ENCODE measurements at places on chromosomes 1 and 21.

DNA sequence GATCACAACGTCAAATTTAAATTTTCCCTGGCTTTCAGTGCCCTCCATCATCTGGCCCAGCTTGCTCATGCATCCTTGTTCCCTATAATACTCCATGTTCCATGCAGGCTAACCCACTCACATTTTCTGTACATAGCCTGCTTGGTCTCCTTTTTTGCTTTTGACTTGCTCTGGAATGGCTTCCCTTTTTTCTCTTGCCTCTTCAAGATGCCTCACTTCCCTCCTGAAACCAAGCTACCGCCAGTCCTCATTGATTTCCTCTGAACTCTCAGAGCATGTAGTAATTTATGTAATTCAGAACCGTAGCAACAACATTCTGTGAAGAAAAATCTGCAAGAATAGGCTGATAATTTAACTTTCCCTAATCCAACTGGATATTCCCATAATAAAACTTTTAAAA is 10.3 kb downstream of the CAP1 start:
- no peak for DNase-seq

DNA sequence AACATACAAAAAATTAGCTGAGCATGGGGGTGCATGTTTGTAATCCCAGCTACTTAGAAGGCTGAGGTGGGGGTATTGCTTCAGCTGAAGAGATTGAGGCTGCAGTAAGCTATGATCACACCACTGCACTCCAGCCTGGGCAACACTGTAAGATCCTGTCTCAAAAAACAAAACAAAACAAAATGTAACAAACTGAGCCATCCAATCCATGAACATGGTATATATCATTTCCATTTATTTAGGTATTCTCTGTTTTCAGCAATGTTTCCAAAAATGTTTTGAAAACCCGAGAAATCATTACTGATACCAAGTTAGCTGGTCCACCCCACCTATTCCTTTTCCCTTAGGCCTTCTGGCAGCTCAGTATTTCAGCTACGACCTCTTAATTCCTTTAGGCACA is 18.4 kb downstream of the ATPAF1 start:
- DNase-seq, result no peak

DNA sequence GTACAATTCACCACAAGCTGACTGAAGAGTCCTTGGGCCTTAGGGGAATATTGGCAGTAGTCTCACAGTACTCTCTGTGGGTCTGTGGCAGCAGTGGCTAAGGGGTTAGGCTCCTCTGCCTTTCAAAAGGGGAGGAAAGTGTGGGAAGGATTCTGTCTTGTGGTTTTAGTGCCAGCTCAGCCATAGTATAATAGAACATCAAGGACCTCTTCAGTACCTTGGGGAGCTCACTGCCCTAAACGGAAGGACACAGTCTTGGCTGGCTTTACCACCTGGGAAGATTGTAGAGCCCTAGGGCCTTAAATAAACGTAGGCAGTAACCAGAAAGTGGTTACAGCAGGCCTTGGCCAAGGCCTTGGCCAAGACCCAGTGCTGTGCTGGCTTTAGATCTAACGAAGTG is 265.7 kb downstream of the COL11A1 start:
- DNase-seq, result no peak

DNA sequence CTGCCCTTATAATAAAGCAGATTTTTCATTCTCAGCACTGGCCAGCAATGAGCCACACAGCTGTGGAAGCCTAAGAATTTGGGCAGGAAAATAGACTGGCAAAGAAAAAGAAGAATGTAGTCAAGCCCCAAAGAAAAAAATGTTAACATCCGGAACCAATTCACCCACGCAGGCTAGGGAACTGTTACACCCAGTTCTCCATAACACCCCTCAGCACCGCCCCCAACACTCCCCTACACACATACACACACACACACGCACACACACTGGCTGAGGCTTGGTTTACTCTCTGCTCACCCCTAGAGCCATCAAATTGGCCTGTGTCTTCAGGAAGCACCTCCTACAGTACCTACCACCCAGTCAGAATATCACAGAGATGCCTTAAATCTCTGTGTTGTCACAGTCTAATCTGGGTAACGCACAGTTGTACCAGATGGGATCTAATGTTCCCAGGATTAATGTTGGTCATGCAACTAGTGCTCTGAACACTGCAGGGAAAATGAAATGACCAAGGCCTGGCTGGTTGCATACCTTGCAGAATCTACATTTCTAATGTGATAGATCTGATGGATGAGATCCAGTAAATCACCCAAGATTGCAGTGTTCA is 14.5 kb downstream of the TBX15 start:
- no peak for DNase-seq

DNA sequence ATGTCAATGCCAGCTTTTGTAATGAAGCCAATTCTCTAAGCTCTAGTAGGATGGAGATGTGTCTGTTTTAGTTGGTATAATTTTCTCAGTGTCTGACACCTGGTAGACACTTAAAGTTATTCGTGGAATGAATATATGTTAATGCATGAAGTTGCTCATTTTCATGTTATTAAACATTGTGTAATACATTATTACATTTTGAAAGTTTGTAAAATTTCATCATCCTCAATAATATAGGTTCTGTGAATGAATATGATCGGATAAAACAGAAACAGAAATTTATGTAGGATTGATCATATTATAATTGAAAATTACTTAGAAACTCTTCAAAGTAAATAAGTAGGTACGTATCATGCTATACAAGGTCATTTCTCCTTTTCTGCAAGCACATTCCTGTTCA is 625.3 kb downstream of the PLA2G4A start:
- no peak for DNase-seq

DNA sequence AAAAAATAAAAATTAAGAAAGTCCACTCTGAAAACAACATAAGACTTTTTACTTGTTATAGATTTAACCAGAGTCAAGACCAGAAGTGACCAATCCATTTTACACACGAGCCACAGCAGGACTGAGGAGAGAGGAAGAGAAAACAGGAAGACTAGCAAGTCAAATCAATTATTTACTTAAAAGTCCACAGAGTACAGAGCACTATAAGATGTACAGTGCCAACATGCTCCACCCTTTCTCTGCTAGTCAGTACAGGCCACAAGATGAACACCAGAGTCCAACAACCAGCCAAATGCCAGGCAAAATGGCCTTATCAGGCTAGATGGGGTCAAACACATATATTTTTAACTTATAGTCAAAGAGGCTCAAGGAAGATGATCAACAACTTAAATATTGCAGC is 19.5 kb downstream of the LUZP1 start:
- DNase-seq, result no peak

DNA sequence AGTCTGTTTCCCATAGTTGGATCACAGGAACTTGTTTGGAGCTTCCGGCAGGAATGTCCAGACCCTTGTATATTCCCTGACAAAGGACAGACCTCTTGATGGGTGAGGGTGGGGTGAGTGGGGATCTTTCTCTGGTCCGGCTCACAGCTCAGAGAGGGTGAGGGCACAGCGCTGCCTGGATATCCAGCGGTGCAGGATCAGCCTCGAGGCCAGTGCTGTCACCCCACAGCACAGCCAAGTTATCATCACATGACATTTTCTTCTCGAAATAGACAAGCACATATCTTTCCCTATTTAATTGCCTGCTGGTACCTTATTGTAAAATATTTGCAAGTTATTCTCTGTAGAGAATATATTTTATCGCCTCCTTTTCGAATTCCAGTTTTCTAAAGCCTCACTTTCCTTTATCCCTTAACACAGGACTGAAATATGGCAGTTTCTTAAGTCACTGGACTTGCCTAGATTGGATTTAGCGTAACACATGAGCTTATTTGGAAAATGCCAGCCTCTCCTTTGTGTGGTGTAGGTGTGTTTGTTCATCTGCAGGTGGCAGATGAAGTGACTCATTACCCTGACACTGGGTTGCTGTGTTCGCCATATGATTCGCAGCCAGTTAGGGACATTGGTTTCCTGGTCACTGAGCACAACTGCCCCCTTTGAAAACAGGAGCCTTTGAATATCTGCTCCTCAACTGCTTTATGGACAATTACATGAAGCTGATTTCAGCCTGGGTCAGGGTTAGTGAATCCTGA is 21.4 kb downstream of the CLIC6 start:
- DNase-seq, result no peak

DNA sequence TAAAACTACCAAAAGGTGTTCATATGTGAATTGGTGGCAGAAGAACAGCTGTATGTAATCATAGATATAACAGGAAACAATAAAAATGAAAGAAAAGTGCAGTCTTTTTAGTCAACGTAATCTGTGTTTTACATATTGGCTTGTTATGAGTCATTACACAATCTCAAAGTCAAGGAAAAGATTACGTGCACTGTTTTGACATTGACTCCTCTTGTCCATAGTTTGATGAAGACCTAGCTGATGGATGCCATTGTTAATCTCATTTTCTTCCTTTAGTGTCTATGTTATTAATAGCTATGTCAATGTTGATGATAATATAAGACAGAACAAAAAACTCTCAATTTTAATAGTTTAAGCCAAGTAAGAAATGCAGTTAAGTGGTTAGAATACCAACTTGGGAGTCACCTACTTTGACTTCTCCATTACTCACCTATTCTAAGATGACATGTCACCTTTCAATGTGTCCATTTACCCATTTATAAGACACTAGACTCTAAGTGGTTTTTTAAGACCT is 84.5 kb upstream of the SAMSN1 start:
- no peak for DNase-seq

DNA sequence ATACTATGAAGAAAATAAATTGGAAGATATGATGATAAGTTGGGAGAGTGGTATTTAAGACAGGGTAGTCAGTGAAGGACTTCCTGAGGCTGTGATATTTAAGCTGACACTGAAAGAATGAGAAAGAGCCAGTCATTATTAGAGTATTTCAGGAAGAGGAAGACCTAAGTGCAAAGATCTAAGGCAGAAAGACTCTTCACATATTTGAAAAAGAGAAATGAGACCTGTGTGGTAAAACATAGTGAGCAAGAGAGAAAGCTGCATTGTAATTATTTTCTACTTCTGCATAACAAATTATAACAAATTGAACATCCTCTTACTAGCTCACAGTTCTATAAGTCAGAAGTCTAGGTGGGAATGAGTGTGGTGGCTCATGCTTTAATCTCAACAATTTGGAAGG is 34.6 kb upstream of the DOCK7 start:
- DNase-seq, result no peak

All from putamen (tissue), 1 donor.